ENCODE measurements at places on chromosomes 13 and 19. TPM values are rescaled to one million over a fixed set of nuclear protein-coding genes. Genes with fewer than 3 reads are reported as not detected.

The ZNF426 gene
- 20.2 TPM for polyA plus RNA-seq

The C1QTNF9 gene
- 1.1 TPM for polyA plus RNA-seq

DNA sequence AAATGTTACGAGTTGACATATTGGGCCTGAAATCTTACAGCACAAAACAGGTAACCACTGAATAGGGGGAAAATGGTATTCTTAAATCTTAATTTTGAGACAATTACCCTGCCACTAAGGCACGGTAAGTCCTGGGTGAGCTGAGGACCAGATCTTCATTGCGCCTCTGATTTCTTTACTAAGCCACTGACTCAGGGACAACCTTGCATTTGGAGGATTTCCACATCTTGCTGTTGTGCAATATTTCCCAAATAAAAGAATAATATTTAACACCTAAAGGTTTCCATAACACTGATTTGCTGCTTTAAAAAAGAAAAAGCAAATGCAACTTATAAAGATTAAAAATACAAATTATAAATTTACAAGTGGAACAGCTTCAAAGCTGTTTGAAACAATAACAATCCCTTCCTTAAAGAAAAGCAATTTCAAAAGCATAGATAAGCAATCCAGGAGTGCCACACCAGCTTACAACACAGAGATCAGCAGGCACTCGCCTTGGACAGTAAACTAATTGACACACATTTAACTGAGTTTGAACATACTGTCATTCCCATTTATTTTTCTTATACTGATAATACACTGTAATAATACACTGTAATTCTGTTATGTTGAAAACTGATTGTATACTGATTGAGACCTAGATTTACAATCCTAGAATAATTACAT lies 79.6 kb upstream of the DOCK9 start:
- DNase-seq = no peak

DNA sequence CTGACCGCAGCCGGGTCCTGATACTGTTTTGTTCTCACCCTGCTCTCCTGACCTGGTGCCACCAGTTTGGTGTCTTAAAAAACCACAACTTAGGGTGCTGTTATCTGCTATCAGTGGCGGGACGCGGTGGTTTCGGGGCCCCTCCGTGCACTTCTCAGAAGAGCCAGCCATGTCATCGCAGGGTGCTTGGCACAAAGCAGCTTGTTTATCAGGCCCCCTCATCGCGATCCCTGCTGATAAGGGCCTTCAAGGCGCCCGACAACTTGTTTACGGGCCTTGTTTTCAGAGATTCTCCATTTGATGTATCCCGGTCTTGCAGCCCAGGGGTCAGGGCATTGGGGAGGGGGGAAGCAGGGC lies 58.1 kb upstream of the KLF2 start:
- DNase-seq = no peak

DNA sequence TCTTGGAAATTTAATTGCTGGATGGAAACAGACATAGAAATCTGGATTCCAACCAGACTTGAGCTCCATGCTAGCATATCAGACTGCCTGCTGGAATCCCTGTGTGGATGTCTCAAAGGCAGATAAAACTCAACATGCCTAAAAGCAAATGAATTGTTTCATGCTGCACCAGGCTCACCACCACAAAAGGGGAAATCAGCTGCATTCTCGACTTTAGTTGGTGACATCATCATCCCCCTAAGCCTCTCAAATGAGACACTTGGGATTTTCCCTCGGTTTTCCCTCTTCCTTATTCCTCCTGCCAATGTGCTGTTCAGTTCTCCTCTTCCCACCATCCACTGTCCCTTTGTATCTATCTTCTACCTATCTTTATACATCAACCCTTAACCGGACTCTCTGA lies 134.3 kb downstream of the ZDHHC20 start:
- DNase-seq = no peak

DNA sequence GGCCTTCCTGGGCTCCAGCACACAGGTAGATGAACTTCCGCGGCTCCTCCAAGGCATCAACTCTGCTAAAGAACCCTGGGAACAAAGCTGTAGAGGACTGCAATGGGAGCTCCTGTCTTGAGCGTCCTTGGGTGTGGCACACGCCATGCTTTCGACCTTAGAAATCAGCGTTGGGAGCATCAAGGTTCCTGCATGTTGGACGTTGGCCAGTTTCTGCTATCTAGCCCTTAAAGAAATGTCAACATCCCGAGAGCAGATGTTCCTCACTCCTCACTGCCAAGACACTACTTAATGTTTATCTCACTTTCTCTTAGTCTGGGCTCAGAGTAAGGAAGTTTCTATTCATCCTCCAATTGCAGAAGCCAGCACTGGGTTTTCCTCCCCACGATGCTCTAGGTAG lies 70.6 kb upstream of the MEDAG start:
- DNase-seq = no peak

GRCh38 chr19:30351774-30352173 lies 20.4 kb upstream of the ZNF536 start:
- no peak for DNase-seq
